ENCODE measurements at places on chromosomes 3 and 15. TPM values are rescaled to one million over a fixed set of nuclear protein-coding genes. Genes with fewer than 3 reads are reported as not detected.

COL6A5 gene
- total RNA-seq, result not detected

PATL2 gene
- total RNA-seq, result 3.8 TPM

ZNF80 gene
- not detected for total RNA-seq

POPDC2 gene
- total RNA-seq, result 1.0 TPM

MCF2L2 gene
- total RNA-seq, result 0.35 TPM

MAP2K5 gene
- total RNA-seq, result 22.2 TPM

TGM5 gene
- not detected for total RNA-seq

FANCD2OS gene
- not detected for total RNA-seq

FRMD5 gene
- 7.0 TPM for total RNA-seq

PAK6 gene
- 7.0 TPM for total RNA-seq

LMAN1L gene
- 1.1 TPM for total RNA-seq

ADCY5 gene
- total RNA-seq, result 2.5 TPM

GOLGA6L4 gene
- 2.0 TPM for total RNA-seq

ISL2 gene
- 7.6 TPM for total RNA-seq

MAGI1 gene
- 76.4 TPM for total RNA-seq

USP50 gene
- not detected for total RNA-seq

SCAANT1 gene
- total RNA-seq, result not detected

MEX3B gene
- total RNA-seq, result 2.0 TPM

HCLS1 gene
- total RNA-seq, result 2.5 TPM

GRIP2 gene
- total RNA-seq, result not detected

DZIP1L gene
- total RNA-seq, result 16.5 TPM

NANOGP8 gene
- not detected for total RNA-seq

PARP16 gene
- 4.6 TPM for total RNA-seq

SLITRK3 gene
- total RNA-seq, result not detected

SAMD7 gene
- not detected for total RNA-seq

UROC1 gene
- total RNA-seq, result not detected

SLC12A8 gene
- 16.8 TPM for total RNA-seq

NEIL1 gene
- total RNA-seq, result 11.8 TPM

DET1 gene
- total RNA-seq, result 4.9 TPM

CD200 gene
- not detected for total RNA-seq

KCNMB2 gene
- total RNA-seq, result not detected

SLCO2A1 gene
- total RNA-seq, result not detected

ITPKA gene
- total RNA-seq, result 0.68 TPM

ZNF662 gene
- 1.1 TPM for total RNA-seq

RPSA gene
- total RNA-seq, result 751 TPM

ELL3 gene
- total RNA-seq, result 2.0 TPM

GOLGA6L7 gene
- total RNA-seq, result not detected

UBE2E2 gene
- total RNA-seq, result 19.1 TPM

EIF4E3 gene
- 8.7 TPM for total RNA-seq

CFAP92 gene
- total RNA-seq, result 0.92 TPM

Measured in Calu3 (cell line).